ENCODE measurements at places on chromosomes 12 and 14.

DNA sequence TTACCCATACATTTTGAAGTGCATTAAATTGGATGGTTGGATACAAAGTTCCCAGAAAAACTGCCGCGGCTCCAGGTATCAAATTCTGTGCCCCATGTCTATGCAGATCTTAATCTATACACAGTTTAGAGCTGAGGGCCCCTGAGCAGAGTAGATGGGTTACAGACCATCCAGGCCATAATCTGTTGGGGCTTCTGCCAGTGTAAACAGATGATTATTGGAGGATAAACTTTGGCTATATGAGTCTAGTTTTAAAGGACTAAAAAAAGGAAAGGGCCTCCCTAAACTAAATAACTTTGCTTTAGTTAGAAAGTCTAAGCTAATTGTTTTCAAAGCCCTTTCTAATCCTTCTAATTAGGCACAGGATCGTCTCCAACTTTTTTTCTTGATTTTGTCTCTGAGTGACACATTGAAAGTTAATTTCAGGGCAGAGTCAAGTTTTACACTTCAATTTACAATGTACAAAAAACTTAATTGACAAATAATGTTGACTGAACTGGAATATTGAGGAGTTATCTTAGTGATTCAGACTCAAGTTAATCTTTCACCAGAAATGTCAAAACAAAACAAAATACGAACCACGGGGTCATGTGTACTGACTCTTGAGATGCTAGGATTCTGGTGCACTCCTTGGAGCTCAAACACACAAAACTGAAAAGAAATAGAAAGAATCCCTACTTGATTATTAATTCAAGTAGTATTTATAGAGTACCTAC, 133.9 kb upstream of the SCAF11 start:
- DNase-seq = no peak
- H3K27me3 ChIP-seq = no peaks in the 10 kb centered on the region
- H3K4me3 ChIP-seq = no peak overlapping the region
- no peak overlapping the region for H3K27ac ChIP-seq
- no peaks in the 10 kb centered on the region for H3K36me3 ChIP-seq
- H3K4me1 ChIP-seq = no peaks in the 10 kb centered on the region

DNA sequence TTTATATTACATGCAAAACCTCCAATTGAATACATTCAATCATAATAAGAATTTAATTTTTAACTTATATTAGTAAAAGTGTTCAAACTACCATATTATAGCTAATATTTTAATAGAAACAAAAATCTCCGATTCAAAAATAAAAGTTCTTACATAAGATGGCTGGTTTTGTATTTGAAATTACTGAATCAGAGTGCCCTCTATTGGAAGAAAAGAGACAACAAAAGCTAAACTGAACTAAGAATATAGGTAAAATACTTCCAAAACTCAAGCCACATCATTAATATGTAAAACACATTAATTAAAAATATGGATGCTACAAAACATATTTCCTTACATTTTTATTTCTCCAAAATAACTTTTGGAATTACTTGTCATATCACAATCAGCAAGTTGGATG, 120.3 kb downstream of the GARIN6 start:
- H3K36me3 ChIP-seq = no peaks in the 10 kb centered on the region
- H3K27ac ChIP-seq = no peak overlapping the region
- H3K27me3 ChIP-seq = no peaks in the 10 kb centered on the region
- peak; percentile 27 for DNase-seq

DNA sequence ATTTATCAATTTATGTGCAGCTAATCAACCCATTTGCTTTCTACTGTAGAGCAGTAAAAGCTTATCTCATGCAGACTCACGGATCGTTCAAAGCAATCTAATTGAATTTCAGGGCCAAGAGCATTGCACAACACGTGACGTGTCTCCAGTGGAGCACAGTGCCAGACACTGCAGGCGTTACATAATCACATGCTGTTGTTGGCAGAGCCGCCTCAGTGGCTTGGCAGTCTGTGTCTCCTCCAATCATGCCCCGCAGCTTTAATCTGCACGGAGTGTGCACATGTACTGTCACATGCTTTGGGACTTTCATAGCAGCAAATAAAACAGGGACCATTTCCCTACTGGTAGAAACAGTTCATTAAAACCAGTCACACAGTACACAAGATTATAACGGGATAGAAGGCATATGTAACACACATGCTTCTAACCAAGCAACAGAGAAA, 309.3 kb downstream of the ITPR2 start:
- DNase-seq = peak; percentile 93
- H3K27ac ChIP-seq = no peak overlapping the region
- no peak overlapping the region for H3K4me3 ChIP-seq
- peaks cover 10% of the 10 kb centered on the region for H3K4me1 ChIP-seq

- no peaks in the 10 kb centered on the region for H3K27me3 ChIP-seq
- H3K4me3 ChIP-seq = no peak overlapping the region
- peaks cover 13% of the 10 kb centered on the region for H3K4me1 ChIP-seq
Observed at GRCh38 chr14:91009501-91010152, 50.8 kb downstream of the RPS6KA5 start.

DNA sequence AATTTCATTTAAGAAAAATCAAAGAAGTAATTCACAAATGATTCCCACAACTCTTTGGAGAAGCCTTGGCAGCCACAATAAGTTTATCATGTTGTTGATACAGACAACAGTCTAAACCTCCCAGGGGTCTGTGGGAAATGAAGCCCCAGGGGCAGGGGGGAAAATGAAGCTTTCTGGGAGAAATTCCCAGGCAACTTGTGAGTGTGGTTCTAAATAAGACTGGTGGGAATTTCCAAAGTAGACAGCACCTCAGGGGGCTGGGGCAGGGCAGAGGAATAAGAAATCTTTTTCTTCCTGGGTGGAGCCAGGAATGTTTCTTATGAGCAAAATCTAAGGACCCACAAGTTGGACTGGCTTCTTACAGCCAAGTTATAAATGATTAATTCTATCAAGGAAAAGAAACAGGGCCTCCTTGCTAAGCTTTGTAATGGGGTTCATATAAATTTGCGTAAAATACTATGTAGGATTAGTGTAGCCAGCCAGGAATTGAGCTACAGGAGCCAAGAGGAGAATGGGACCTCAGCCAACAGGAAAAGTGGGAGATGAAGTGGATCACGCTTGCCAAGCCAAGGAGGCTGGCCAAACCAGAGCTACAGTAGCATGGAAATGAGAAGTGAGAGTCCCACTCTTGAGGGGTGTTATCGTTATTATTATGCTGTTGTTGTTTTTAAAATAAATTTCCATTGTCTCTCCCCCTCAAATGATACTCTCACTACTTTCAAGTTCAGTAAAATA, 182.9 kb upstream of the FAR2 start:
- no peaks in the 10 kb centered on the region for H3K27me3 ChIP-seq
- no peak overlapping the region for H3K4me3 ChIP-seq
- H3K27ac ChIP-seq = peak overlapping the region; percentile 4
- DNase-seq = peak; percentile 69
- H3K4me1 ChIP-seq = no peaks in the 10 kb centered on the region

Data from stomach (tissue), 19 donors.